ENCODE measurements at places on chromosomes 11 and 22. TPM values are rescaled to one million over a fixed set of nuclear protein-coding genes. Genes with fewer than 3 reads are reported as not detected.

Gene OR10A2
- not detected for total RNA-seq

Gene SCGB2A2
- not detected for total RNA-seq

GRCh38 chr11:119684361-119685110 lies 44.5 kb downstream of the NECTIN1 start:
- H3K4me1 ChIP-seq, result peaks cover 12% of the 10 kb centered on the region
- no peaks in the 10 kb centered on the region for H3K36me3 ChIP-seq
- H3K27me3 ChIP-seq, result no peaks in the 10 kb centered on the region
- no peak overlapping the region for H3K4me3 ChIP-seq
- DNase-seq, result peak; percentile 73
- H3K27ac ChIP-seq, result peak overlapping the region; percentile 60

DNA sequence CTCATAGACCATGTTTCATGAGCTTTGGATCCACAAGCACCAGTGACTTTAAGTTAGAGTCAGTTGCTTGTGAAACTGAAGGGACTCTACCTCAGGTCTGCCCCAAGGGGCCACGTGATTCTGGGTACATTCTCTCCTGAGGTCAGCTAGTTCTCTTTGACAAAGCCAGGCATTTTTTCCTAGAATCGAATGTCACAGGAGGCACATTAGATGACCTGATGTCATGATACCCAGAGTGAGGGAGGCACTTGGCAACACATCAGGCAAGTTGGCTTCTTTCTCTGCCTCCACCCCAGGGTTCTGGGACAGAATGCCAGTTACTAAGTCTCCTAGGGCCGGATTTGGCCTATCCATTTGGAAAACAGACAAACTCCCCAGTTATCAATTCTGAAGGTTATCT lies 93.0 kb downstream of the APIP start:
- peaks cover 2% of the 10 kb centered on the region for H3K27me3 ChIP-seq
- no peak for DNase-seq
- H3K4me3 ChIP-seq, result no peak overlapping the region
- H3K36me3 ChIP-seq, result no peaks in the 10 kb centered on the region
- H3K27ac ChIP-seq, result no peak overlapping the region
- H3K4me1 ChIP-seq, result no peaks in the 10 kb centered on the region

Gene VSIG10L2
- not detected for total RNA-seq

- peaks cover 8% of the 10 kb centered on the region for H3K4me1 ChIP-seq
- no peak overlapping the region for H3K4me3 ChIP-seq
- H3K27me3 ChIP-seq, result no peaks in the 10 kb centered on the region
- peak; percentile 54 for DNase-seq
These were observed 69.8 kb upstream of the TNRC6B start for GRCh38 chr22:40107851-40108378.

- H3K27ac ChIP-seq, result no peak overlapping the region
- H3K4me1 ChIP-seq, result peaks cover 4% of the 10 kb centered on the region
- no peak for DNase-seq
These were observed 53.0 kb downstream of the ST3GAL4 start for GRCh38 chr11:126408496-126408895.

Gene MOGAT2
- not detected for total RNA-seq

Gene APOL4
- not detected for total RNA-seq

Gene BANF1
- 140 TPM for total RNA-seq

DNA sequence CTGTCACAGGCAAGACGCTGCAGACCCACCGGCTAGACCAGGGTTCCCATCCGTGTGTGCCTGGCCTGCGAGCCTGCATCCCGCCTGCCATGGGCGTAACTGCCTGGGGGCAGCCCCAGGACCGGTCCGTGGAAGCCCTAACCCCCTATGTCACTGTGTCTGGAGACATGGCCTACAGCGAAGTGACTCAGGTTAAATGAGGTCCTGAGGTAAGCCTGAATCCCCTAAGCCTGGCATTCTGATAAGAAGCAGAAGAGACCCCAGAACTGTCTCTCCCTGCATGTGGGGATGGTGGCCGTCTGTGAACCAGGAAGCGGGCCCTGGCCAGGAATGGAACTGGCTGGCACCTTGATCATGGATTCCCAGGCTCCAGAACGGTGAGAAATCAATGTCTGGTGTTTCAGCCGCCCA lies 570.1 kb downstream of the BRD1 start:
- H3K36me3 ChIP-seq, result no peaks in the 10 kb centered on the region
- no peak overlapping the region for H3K27ac ChIP-seq
- no peaks in the 10 kb centered on the region for H3K27me3 ChIP-seq
- no peaks in the 10 kb centered on the region for H3K4me1 ChIP-seq

DNA sequence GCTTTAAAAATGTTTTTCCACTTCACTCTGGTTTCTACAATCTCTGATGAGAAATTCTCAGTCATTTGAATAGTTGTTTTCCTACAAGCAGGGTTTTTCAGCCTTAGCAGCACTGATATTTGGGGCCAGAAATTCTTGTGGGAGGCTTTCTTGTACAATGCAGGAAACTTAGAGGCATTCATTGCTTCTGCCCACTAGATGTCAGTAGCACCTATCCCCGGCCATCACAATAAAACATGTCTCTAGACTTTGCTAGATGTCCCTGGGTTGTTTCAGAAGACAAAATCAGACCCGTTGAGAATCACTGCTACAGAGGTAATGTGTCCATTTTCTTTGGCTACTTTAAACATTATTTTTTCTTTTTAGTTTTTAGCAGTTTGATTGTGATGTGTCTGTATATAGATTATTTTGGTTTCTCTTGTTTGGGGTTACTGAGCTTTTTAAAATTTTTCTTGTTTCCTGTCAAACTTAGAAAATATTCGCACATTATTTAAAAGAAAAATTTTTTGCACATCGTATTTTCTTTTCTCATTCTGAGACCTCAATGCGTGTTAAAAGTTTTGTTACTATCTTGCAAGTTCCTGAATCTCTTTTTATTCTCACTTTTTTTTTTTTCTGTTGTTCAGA lies 60.8 kb upstream of the CCDC179 start:
- DNase-seq, result peak; percentile 11
- no peaks in the 10 kb centered on the region for H3K4me1 ChIP-seq
- no peaks in the 10 kb centered on the region for H3K36me3 ChIP-seq
- no peak overlapping the region for H3K4me3 ChIP-seq
- no peaks in the 10 kb centered on the region for H3K27me3 ChIP-seq
- no peak overlapping the region for H3K27ac ChIP-seq

GRCh38 chr22:34904486-34904885 lies 161.5 kb upstream of the ISX start:
- H3K36me3 ChIP-seq, result no peaks in the 10 kb centered on the region
- H3K27me3 ChIP-seq, result no peaks in the 10 kb centered on the region
- no peak overlapping the region for H3K27ac ChIP-seq
- no peak for DNase-seq
- no peak overlapping the region for H3K4me3 ChIP-seq

- no peak overlapping the region for H3K27ac ChIP-seq
- H3K36me3 ChIP-seq, result no peaks in the 10 kb centered on the region
- no peak overlapping the region for H3K4me3 ChIP-seq
- H3K27me3 ChIP-seq, result no peaks in the 10 kb centered on the region
- no peak for DNase-seq
These were observed 21.8 kb upstream of the UVRAG start for GRCh38 chr11:75792997-75793800.

DNA sequence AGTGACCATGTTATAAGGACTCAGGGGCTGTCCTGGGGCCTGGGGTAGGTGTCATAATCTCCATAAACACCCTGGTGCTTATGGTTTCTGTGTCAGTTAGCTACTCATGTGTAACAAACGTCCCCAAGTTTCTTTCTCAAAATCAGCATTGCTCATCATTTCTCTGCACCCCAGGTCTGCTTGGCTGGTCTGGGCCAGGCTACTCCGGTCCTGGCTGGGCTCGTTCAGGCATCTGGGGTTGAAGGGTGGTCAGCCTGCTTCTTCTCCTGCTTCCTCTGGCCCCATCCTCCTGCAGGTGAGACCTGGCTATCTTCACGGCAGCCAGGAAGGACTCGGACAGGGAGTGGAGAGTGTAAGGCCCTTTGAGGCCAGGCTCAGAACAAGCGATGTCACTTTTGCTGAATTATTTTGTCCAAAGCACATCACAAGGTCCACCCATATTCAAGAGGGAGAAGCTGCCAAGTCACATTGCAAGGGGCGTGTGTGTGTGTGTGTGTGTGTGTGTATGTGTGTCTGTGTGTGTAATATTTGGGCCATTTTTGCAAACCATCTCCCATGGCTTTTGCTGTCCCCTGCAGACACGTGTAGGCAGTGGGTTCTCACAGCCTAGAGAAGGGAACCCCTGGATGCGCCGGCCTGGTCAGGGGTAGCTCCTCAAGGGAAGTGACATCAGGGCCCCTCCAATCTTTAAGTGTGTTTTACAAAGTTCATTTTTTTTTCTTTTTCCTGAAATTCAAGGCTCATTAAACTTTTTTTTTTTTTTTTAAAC lies 535.8 kb downstream of the TBC1D22A start:
- H3K4me1 ChIP-seq, result no peaks in the 10 kb centered on the region
- no peak overlapping the region for H3K4me3 ChIP-seq
- DNase-seq, result peak; percentile 28

DNA sequence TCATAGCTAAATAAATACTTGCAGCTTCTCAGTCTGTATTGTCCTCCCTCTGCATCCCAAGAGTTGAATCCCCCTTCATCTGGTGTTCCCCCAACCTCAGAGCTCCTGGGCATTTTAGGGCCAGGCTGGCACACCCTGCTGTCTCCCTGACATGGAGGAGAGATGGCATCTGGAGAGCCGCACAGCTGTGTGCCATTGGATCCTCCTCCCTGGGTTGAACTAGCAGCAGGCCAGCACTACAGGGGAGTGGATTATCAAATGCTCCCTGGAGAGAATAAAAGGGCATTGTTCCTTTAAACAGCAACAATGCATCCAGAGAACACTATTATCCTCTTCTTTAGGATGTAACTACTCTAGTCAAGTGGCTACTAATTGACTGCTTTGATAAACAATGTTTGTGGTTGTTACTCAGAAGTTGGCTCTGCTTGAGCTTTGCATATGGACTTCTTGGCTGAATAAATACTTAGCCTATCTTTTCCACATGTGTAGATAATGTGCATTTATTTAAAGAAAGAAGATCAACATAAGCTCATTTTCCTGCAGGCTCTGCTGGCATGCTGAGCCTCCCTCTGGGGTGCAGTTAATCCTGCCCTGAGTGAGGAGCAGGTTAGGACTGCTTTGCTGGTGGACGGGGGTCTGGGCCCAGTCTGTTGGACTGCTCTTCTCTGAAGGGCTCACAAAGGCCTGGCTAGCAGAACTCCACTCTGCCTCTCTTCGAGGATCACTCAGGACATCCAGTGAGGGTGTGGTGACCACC lies 897.2 kb downstream of the TBC1D22A start:
- no peaks in the 10 kb centered on the region for H3K36me3 ChIP-seq
- H3K4me1 ChIP-seq, result no peaks in the 10 kb centered on the region
- H3K27me3 ChIP-seq, result no peaks in the 10 kb centered on the region
- H3K27ac ChIP-seq, result no peak overlapping the region
- H3K4me3 ChIP-seq, result no peak overlapping the region
- DNase-seq, result no peak

DNA sequence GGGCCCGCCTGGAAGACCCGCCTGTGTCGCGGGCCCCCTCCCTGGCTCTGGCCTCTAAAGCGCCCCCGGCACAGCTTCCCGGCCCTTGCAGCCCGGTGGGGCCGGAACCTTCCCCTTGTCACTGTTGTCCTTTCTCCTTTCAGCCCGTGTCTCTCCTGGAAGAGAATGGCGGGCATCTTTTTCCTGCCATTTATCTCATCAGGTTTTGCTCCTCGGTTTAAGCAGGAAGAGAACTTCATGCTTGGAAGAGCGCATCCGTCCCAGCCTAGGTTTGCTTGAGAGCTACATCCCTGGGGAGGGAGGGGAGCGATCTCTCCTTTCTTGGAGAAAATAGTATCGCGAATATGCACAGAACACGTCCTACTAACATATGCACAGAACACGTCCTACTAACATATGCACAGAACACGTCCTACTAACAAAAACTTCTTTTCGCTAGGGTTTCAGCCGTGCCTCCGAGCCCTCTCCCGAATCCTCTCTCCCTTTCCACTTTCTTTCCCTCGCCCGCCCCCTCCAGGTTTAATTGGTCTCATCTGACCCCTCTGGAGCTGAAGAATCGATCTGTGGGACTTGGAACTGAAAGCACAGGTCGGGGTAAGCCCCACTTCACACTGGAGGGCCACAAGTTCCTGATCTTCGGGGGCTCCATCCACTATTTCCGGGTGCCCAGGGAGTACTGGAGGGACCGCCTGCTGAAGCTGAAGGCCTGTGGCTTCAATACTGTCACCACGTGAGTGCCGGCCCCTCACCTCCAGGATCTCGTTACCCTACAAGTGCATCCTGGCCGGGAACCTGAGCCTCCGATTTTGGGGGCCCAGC lies 1.2 kb downstream of the GLB1L3 start:
- no peak overlapping the region for H3K4me3 ChIP-seq
- H3K4me1 ChIP-seq, result no peaks in the 10 kb centered on the region
- DNase-seq, result no peak
- H3K27me3 ChIP-seq, result peaks cover 29% of the 10 kb centered on the region

DNA sequence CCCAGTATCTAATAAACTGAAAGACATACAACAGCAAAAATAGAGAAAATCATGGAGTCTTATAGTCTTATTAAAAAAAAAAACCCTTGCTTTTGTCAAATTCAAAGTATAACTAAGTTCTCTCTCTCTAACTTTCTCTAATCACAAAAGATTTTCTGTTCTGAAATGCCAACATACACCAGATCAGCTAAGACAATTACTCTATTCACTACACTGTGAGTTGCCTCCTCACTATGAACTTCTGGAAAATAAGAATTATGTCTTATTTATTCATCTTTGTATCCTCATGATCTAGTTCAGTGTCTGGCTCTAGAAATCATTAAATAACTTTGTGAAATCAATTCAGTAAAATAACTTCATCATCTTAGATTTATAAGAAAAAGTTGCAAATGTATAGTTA lies 12.7 kb downstream of the FAM76B start:
- H3K27me3 ChIP-seq, result no peaks in the 10 kb centered on the region
- H3K27ac ChIP-seq, result no peak overlapping the region
- no peak overlapping the region for H3K4me3 ChIP-seq
- DNase-seq, result no peak

DNA sequence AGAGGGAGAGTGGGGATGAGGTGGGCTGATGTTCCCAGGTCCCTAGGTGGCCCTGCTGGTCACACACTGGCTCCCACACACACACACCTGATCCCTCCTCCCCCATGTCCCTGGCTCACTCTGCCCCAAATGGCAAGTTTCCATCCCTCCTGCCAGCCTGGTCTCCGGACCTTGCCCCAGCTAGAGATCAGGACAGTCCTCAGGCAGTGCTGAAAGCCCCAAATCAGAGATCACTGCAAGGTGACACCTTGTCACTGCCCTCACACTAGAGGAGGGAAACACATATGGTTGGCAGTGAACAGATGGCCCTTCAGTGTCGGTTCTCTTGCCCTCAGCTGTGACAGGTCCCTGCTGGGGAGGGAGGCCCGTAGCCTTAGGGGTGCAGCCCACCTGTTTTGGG lies 7.6 kb downstream of the TMPRSS5 start:
- no peak overlapping the region for H3K4me3 ChIP-seq
- H3K4me1 ChIP-seq, result peaks cover 17% of the 10 kb centered on the region
- no peak overlapping the region for H3K27ac ChIP-seq
- no peak for DNase-seq
- H3K27me3 ChIP-seq, result no peaks in the 10 kb centered on the region

- H3K27me3 ChIP-seq, result no peaks in the 10 kb centered on the region
- DNase-seq, result peak; percentile 94
- H3K36me3 ChIP-seq, result no peaks in the 10 kb centered on the region
- H3K4me3 ChIP-seq, result no peak overlapping the region
- peaks cover 65% of the 10 kb centered on the region for H3K4me1 ChIP-seq
These were observed 7.5 kb upstream of the SYT8 start for GRCh38 chr11:1827095-1827813.

Gene NLRP14
- not detected for total RNA-seq

- 0 out of 2 replicates have a peak, but pooled peaks cover 10% of the 10 kb centered on the region for H3K4me1 ChIP-seq
- no peaks in the 10 kb centered on the region for H3K27me3 ChIP-seq
- DNase-seq, result no peak
- peak overlapping the region; percentile 58 for H3K4me3 ChIP-seq
- H3K36me3 ChIP-seq, result 0 out of 2 replicates have a peak, but pooled peaks cover 4% of the 10 kb centered on the region
These were observed 568 bp downstream of the ALG8 start for GRCh38 chr11:78138694-78139421.
